Stimulated activated naive CD4-positive, alpha-beta T cell (primary cell): ENCODE measurements at places on chromosomes 16 and 17.

DNA sequence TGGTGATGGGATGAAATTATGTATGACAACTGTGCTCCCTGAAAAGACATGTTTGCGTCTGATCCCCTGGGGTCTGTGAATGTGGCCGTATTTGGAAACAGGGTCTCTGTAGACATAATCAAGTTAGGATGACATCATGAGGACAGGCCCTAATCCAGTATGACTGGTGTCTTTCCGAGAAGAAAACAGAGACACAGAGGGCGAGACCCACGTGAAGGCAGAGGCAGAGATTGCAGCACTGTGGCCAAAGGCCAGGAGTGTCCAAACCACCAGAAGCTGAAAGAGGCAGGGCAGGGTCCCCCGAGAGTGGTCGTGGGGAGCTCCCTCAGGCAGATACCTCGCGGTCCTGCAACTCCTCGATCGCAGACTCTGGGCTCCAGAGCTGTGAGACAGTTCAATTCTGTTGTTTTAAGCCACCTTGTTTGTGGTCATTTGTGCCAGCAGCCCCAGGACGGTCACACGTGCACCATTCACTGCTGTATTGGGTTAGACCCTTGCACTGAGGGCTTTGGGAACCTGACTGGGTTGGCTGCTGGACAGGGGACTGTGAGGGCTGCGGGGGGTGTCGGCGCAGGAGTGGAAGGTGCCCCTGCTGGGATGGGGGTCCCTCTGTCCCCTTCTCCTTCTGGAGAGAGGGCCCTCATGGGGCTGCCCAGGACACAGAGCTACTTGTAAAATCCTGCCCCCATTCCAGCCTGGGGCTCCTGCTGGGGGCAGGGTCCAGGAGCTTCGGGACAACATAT is 27.7 kb downstream of the METRNL start:
- no peak for DNase-seq

DNA sequence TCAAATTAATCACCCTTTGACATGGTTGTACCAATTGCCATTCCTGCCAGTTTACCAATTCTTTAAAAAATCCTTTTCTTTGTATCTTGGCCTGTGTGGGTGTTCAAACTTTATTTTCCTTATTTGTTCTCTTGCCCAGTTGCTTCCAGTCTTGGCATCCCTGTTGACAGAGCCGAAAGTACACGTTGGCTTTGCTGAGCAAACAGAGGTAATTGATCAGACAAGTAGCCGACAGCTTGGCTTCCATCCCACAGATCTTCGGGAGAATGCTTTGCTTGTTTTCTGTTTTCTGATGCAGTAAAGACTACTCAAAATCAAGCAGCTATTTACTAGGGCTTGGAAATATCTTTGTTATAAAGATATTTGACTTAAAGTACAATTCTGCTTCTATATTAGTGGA is 506.8 kb upstream of the SALL1 start:
- no peak for DNase-seq

GRCh38 chr17:33955461-33955860 is 299.6 kb upstream of the CCL2 start:
- DNase-seq = no peak

DNA sequence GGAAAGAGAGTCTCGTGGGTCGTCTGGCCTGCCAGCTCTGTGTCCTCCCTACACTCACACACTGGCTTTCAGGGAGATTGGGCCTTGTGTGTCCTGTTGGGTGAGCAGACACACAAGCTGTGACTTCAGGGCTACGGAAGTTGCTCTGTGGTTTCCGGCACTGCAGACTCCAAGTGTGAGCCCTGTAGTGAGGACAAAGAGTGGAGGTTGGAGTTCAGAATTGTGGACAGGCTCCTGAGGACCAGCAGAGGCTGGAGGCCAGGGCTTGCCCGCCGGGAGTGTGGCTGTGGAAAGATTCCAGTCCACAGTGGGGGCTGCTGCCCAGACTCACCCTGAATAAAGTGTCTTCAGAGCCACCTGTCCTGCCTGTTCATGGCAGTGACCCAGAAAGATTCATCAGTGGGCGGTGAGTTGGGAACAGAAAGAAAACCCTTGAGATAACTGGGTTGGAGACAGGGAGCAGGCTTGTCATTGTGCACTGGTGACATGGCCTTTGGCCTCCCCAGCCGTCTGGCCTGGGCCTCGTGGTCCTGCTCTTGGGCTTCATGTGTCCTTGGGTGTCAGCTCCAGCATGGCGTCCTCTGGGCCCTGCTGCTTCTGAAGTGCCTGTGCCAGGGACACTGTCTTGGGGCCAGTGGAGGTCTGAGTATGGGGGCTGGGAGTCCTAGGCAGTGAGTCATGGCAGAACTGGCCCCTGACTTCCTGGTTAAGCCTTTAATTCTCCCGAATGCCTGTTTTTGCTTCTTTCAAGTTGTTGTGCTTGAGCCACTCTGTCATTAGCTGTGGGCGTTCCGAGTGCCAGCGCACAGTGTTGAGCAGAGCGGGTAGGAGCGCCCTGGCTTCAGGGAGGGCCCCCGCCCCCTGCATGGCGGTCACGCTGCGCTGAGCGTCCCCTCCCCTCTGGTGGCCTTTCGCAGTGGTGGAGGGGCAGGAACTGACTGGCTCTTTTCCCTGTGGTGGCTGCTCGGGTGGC is 19.9 kb upstream of the ZNF750 start:
- peak; percentile 15 for DNase-seq
